ENCODE measurements at places on chromosomes 16 and 17.

GRCh38 chr17:70829876-70830275 is 660.5 kb downstream of the KCNJ2 start:
- DNase-seq: no peak

GRCh38 chr16:57422026-57422944 is 17.7 kb downstream of the CCL17 start:
- peak; percentile 67 for DNase-seq

DNA sequence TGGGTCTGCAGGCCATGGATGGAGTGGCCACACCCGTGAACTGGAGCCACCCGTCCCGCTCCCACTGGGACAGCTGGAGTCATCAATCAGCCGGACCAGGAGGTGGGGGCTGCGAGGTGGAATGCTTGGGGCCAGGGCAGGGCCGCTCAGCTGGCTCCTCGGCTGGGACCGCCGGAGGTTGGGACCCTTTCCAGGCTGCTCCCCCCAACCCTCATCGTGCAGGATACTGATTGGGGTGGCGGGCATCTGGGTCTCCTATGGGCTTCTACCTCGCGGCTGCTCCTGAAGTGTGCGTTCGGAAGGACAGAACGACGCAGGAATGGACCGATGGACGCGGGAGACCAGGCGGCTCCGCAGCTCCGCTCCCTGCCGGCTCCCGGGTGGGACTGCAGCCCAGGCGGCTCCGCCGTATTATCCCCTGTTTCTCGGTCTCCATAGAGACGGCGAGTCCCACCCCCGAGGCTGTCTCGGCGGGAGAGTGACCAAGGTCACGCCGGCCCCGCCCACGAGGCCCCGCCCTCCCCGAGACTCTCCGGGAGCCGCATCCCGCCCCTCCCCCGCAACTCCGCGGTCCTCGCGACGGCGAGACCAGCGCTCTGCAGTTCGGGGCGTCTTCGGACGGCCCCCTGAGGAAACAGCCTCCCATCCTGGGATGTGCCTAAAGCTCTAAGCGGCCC is at the start of gene TPPP3:
TPPP3 (minus strand) TSS at position 388 of the 677 bp plus-strand sequence. CDS start 2,387 bp downstream, outside the sequence.
- no peak for DNase-seq

DNA sequence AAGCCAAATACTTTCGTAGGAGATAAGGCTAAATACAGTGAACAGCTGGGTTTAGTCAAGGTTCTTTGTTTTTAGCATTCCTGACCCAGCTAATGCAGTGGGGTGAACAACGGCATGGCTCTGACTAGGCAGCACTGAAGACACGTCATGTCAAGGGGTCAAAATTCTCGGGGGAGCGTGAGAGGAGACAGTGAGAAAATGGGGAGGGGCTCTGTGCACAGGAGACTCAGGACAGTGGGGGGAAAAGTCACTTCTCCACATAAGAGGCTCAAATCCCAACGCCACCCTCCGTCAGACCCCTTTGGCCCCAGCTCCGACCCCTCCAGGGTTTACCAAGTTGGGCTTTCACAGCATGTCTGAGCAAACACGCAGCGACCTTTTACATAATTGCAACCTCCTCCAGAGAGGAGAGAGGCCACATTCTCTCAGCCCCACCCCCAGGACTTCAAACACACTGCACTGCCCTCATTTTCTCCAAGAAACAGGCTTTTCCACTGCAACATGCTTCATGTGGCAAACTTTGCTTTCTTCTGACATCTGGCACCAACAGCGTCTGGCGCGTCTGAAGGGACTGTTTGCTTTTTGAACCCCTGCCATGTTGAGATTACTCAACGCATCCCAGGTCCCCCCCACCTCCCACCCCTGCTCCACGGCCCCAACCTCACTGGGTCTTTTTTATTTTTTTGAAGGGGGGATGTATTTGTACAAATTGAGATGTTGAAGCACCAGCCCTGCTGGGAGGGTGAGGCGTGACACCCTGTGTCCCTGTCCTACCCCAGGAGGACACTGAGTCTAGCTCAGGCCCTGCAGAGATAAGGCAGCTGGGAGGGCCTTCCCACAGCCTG is 30.0 kb downstream of the AXIN2 start:
- DNase-seq: no peak

DNA sequence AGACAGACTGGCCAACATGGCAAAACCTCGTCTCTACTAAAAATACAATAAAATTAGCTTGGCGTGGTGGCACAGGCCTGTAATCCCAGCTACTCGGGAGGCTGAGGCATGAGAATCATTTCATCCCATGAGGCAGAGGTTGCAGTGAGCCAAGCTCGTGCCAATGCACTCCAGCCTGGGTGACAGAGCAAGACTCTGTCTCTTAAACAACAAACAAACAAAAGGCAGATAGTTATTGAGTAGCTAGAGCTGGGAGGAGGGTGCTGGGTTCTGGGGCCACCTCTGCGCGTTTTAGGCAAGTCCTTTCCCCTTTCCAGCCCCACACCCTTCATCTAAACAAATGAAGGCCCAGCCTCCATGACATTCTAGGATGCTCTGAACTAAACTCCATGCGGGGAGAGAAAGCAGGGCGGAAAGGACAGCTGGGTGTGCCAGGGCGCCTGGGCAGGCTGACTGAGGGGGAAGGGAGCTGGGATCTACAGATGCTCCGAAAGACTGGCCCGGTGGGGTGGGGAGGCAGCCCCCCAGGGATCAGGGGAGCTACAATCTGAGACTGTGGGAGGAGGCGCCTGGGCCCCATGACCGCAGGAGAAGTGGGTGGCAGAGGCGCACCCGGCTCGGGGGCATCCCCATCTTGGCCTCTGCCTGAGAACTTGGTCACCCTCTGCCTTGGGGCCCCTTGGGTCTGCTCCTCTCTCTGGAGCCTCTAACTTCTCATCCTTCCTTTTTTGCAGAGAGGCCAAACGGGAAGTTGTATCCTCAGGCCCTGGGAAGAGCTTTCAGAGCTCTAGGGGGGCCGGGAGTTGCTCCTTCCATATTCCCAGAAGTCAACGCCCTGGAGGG is 910 bp downstream of the ITGAL start:
- DNase-seq: no peak

- peak; percentile 2 for DNase-seq
Measured at GRCh38 chr17:42361781-42362186, 26.5 kb downstream of the STAT3 start.

GRCh38 chr17:37789771-37790541 is 45.1 kb upstream of the HNF1B start:
- DNase-seq: no peak

- no peak for DNase-seq
Measured at GRCh38 chr16:56101480-56101879, 89.8 kb upstream of the GNAO1 start.

GRCh38 chr17:21285164-21286065 is 904 bp downstream of the MAP2K3 start:
- DNase-seq: no peak

All from SHP77 treated with DMSO at 0.1 percent for 48 hours (cell line).